Activated naive CD8-positive, alpha-beta T cell treated with anti-CD3 and anti-CD28 coated beads for 36 hours (primary cell): ENCODE measurements at places on chromosomes 3 and 15. TPM values are rescaled to one million over a fixed set of nuclear protein-coding genes. Genes with fewer than 3 reads are reported as not detected.

DNA sequence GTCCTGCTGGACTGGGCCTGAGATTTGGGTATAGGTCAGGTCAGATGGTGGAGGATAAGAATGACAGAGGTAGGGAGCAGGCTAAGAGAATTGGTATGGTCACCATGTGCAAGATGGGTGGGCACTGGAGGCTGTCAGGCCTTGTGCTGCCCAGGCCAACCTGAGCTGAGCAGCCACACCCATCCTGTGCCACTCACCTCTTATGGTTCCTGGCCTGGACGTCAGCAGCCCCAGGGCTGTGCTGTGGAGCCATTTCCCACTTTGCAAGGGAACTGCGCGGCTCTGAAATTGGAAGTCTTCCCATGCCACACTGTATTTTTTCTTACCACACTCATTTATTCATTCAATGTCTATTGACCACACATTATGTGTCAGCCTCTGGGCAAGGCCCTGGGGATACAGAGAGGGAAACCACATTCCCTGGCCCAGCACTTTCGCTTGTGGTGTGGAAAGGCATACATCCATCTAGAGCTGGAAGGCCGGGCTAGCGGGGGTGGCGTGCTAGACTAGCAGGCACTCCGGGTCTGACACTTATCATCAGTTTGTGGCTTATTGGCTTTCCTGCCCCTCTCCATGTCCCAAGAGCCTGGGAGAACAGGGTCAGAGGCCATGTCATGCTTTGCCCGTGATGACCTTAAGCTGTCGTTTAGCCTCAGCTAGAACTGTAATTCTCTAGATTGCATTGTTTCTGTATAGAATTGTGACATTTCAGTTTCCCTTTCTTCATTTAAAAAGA, 51.1 kb upstream of the POLG start:
- no peak for DNase-seq
- H3K27me3 ChIP-seq = peaks cover 8% of the 10 kb centered on the region
- no peaks in the 10 kb centered on the region for H3K4me1 ChIP-seq
- no peak overlapping the region for H3K27ac ChIP-seq
- H3K4me3 ChIP-seq = no peak overlapping the region

GRCh38 chr3:153673853-153674252, 447.3 kb upstream of the ARHGEF26 start:
- H3K27me3 ChIP-seq = peaks cover 3% of the 10 kb centered on the region
- no peak overlapping the region for H3K4me3 ChIP-seq
- H3K27ac ChIP-seq = no peak overlapping the region
- peaks cover 3% of the 10 kb centered on the region for H3K4me1 ChIP-seq
- no peaks in the 10 kb centered on the region for H3K36me3 ChIP-seq

- no peak overlapping the region for H3K27ac ChIP-seq
- no peaks in the 10 kb centered on the region for H3K4me1 ChIP-seq
- H3K4me3 ChIP-seq = no peak overlapping the region
- peaks cover 13% of the 10 kb centered on the region for H3K36me3 ChIP-seq
These were observed 188.2 kb downstream of the VPS13C start for GRCh38 chr15:61871926-61872522.

- H3K4me1 ChIP-seq = peaks cover 12% of the 10 kb centered on the region
- no peaks in the 10 kb centered on the region for H3K27me3 ChIP-seq
- H3K4me3 ChIP-seq = no peak overlapping the region
- H3K36me3 ChIP-seq = peaks cover 15% of the 10 kb centered on the region
These were observed 85.5 kb downstream of the VPS13C start for GRCh38 chr15:61974759-61975158.

GRCh38 chr15:90982135-90982534, 12.2 kb downstream of the PRC1 start:
- H3K36me3 ChIP-seq = peaks cover 48% of the 10 kb centered on the region
- peaks cover 3% of the 10 kb centered on the region for H3K4me1 ChIP-seq
- H3K4me3 ChIP-seq = no peak overlapping the region
- H3K27me3 ChIP-seq = no peaks in the 10 kb centered on the region
- DNase-seq = no peak

ZPLD1 gene
- total RNA-seq = not detected

HHATL gene
- total RNA-seq = not detected

STAC gene
- total RNA-seq = not detected

- no peak overlapping the region for H3K27ac ChIP-seq
- no peaks in the 10 kb centered on the region for H3K4me1 ChIP-seq
- H3K36me3 ChIP-seq = no peaks in the 10 kb centered on the region
- DNase-seq = no peak
These were observed 215.2 kb upstream of the SGO1 start for GRCh38 chr3:20401253-20401652.

- H3K4me1 ChIP-seq = no peaks in the 10 kb centered on the region
- no peaks in the 10 kb centered on the region for H3K36me3 ChIP-seq
- no peak overlapping the region for H3K27ac ChIP-seq
- DNase-seq = no peak
- H3K4me3 ChIP-seq = no peak overlapping the region
These were observed 84.5 kb upstream of the NTRK3 start for GRCh38 chr15:88341006-88341405.

GRCh38 chr15:48722764-48723661, 77.5 kb upstream of the FBN1 start:
- peaks cover 23% of the 10 kb centered on the region for H3K36me3 ChIP-seq
- no peak overlapping the region for H3K4me3 ChIP-seq
- no peaks in the 10 kb centered on the region for H3K27me3 ChIP-seq
- DNase-seq = no peak

MESP2 gene
- total RNA-seq = not detected

GRCh38 chr3:197006446-197006845, 23.2 kb downstream of the MELTF start:
- no peak overlapping the region for H3K4me3 ChIP-seq
- no peak for DNase-seq
- H3K36me3 ChIP-seq = peaks cover 2% of the 10 kb centered on the region
- no peak overlapping the region for H3K27ac ChIP-seq

- no peaks in the 10 kb centered on the region for H3K4me1 ChIP-seq
- no peak overlapping the region for H3K4me3 ChIP-seq
- H3K36me3 ChIP-seq = no peaks in the 10 kb centered on the region
- no peak for DNase-seq
These were observed 519.8 kb upstream of the GBE1 start for GRCh38 chr3:82281205-82281604.

DNA sequence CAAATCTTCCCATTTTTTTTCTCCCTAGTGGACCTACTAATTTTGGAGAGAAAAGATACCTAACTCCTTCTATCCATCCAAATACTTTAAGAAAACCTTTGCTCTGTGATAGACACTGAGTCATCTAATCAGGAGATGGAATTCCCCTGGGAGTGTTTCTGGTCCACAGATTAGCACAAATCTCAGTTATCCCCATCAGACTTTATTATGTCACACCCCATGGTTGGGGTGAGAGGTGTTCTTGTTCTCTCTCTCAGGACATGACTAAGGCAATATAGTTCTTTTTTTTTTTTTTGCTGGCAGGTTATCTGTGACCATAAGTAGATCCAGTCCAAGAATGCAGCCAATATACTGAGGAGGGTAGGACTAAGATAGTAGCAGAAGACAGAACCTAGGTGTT, 15.8 kb downstream of the SLC9A9 start:
- no peaks in the 10 kb centered on the region for H3K27me3 ChIP-seq
- no peak for DNase-seq
- peaks cover 5% of the 10 kb centered on the region for H3K36me3 ChIP-seq
- peaks cover 28% of the 10 kb centered on the region for H3K4me1 ChIP-seq
- H3K4me3 ChIP-seq = no peak overlapping the region
